Activated CD8-positive, alpha-beta memory T cell treated with anti-CD3 and anti-CD28 coated beads, Interleukin-2, amount 10 ng/mL, durations not matched to agents 7 days and 5 days (primary cell): ENCODE measurements at places on chromosomes 7 and 10. TPM values are rescaled to one million over a fixed set of nuclear protein-coding genes. Genes with fewer than 3 reads are reported as not detected.

DNA sequence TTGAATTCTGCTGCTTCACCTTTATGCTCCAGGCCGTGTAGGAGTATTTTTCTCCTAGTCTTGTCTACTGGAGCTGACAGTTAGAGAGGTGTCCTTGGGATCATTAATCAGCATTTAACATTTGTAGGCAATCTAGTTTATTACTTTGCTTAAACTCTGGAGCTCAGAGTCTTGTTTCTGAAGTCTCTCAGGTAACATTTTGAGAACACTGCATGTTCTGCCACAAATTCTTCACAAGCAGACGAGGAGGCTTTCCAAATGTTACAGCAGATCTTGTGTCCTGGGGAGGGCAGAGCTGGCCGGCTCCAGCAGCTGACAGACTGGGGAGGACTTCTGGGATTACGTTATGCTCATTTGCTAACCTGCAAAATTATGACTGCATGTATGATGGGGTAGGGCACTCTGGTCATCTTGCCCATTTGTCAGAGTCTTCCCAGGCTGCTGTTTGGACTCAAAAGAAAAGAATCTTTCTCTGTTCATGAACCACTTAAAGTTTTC, 50.5 kb downstream of the GALNT17 start:
- no peak for DNase-seq

DNA sequence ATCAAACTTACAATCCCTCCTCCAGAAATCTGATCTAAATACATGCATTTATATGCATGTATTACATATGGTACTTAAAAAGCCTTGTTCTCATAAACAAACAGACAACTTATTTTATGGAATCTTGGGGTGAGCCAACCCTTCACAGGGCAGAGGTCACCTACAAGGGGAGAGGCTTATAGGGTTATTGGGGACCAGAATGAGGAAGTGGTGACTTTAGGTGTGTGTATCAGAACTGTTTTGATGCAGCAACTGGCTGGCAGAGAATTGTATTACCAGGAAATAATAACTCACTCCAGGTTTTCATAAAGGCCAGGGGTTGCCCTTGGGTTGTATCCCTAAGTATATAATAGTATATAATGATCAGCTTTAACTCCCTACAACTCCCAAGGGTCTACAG, 91.1 kb downstream of the SVIL start:
- no peak for DNase-seq

The CYP3A4 gene
- total RNA-seq, result not detected

The SPAM1 gene
- total RNA-seq, result not detected

DNA sequence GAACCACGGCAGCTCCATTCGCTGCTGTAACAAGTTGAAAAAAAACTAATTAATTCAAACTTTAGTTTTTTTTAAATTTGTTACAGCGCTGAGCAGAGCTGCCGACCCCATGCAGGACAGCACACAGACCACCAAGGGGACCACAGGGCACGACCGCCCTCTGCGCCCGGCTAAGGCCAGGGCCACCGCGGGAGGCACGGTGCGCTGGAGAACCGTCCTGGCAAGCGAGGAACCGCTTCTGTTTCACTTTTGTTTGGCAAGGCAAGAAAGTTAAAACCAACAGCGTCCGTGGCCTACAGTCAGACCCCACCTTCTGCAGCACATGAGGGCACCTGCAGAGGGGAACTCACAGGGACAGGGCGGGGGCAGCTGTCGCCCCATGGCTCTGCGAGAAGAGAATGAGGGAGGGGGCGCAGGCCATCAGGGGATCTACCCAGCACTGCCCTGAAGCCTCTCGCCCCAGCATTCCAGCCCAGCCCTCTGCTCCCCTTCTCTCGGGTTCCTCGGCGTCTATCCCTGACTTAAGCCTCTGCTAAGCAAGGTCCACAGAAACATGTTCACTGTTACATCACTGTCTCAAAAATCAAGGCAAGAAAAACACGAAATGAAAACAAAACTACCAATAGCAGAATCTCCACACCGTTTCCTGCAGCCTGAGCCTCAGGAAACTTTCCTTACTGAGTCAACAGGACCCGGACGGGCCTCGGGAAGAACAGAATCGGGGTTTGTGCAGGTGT, 204.4 kb downstream of the DIP2C start:
- DNase-seq, result peak; percentile 61

The ZNF282 gene
- 49.7 TPM for total RNA-seq

DNA sequence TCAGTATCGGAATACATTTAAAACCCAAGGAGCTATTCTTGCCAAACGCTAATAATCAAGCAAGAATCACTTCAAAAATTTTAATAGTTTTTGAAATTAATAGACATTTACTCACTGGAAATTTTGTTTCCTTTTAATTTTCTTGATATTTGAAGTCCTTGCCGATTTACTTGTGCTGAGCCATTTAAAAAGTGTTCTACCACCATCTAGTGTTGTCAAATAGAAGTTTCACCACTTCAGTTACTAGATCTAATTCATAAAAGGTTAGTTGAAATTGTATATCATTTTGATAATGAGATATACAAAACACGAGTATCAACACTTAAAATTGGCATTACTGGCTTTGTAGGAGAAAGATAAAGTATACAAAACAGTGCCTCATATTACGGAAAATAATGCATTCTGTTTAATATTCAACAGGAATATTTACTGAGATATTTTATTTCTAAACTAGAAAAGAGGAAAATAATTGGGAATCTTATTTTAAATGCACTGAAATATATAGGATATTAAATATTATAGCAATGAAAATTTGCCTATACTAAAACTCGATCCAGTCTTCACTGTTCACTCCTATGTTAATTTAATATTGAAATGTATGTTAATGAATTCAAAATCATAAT, 664.8 kb upstream of the SEMA3D start:
- DNase-seq, result no peak

- DNase-seq, result no peak
Observed at GRCh38 chr10:69869291-69869961, 67.7 kb downstream of the COL13A1 start.

DNA sequence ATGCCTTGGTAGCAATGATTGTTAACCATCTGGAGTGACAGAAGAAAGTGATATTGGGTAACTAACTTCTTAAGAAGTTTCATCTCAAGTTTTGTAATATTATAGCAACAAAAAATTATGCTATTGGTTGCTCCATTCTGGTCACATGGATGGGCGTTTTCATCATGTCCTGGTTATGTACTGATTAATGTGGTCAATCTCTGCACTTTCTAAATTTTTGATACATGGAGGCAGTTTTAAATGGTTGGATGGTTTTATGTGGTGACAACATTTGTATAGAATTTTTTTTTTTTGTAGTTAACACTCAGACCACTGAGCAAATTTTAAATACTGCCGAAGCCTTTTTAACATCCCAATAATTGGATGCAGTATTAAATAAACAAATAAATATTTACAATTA, 55.2 kb upstream of the CCAR1 start:
- no peak for DNase-seq

The TUBB8 gene
- not detected for total RNA-seq

- DNase-seq, result no peak
Observed at GRCh38 chr10:5601826-5602495, 64.4 kb downstream of the ASB13 start.

GRCh38 chr7:121385800-121386179, 10.3 kb downstream of the FAM3C start:
- no peak for DNase-seq

The TMEM184A gene
- total RNA-seq, result not detected

The ZNF804B gene
- total RNA-seq, result not detected

DNA sequence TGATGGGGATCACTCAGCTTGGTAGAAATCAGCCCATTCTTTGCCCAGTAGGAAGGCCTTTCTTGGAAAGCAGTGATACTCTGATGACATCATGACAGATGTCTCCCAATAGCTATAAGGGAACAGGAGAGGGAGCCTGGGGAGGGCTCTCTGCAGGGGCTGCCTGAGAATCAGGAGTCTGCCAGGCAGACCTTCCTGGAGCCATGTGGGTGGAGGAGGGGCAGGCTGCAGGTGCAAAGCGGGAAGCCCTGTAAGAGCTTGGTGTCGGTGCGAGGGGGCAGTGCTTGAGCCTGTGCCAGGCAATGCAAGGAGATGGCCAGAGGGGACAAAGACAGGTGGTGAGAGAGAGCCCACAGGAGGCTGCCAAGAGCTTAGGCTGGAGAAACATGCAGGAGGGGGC, 5.0 kb upstream of the TNS3 start:
- no peak for DNase-seq

GRCh38 chr7:138608275-138608674, 92.9 kb downstream of the SVOPL start:
- DNase-seq, result peak; percentile 46

The AKR1C4 gene
- total RNA-seq, result not detected

The GRM3 gene
- total RNA-seq, result not detected

DNA sequence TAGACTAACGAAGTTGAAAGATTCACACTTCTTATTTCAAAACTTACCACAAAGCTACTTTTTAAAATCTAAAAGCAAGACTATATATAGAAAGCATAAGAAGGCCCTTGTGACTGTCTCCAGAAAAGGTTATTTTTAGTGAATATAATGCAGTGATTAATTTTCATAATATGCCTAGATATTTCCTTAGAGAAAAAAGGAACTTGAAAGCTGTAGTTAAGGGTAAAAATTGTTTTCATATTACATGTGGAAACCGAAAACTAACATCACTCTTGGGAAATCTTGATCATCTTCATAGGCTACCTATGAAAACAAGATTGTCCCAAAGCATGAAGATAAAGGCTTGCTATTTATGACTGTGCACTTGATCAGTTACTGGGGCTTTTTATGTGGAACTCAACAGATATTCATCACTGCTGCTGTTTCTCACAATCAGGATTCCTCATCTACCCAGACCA, 223.2 kb downstream of the SH2D4B start:
- no peak for DNase-seq

- DNase-seq, result peak; percentile 69
Observed at GRCh38 chr10:86411281-86411841, 44.8 kb upstream of the GRID1 start.

The DKK1 gene
- total RNA-seq, result not detected

DNA sequence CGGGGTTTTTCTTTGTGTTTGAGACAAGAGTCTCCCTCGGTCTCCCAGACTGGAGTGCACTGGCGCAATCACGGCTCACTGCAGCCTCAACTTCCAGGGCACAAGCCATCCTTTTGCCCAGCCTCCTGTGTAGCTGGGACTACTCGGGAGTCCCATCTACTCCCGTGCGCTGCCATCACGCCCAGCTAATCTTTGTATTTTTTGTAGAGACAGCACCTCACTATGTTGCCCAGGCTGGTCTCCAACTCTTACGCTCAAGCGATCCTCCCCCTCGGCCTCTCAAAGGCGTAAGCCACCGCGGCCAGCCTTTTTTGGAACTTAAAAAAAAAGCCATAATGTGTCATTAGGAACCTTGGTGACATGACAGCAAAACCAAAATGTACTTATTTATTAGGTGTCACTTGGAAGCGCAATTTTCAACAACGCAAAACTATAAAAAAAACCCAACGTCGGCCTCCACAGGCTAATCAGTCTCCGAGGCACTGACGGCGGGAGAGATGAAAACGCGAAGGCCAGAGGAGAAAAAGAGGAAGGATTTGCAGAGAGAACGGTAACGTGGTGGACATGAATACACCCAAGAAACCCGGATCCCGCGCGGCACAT, 911 bp upstream of the HNRNPH3 start:
- DNase-seq, result no peak

GRCh38 chr7:116328161-116328560, 117.8 kb downstream of the TES start:
- no peak for DNase-seq

- no peak for DNase-seq
Observed at GRCh38 chr7:7103343-7104313, 78.7 kb upstream of the C1GALT1 start.

GRCh38 chr10:70923696-70924095, 35.3 kb upstream of the PCBD1 start:
- no peak for DNase-seq

DNA sequence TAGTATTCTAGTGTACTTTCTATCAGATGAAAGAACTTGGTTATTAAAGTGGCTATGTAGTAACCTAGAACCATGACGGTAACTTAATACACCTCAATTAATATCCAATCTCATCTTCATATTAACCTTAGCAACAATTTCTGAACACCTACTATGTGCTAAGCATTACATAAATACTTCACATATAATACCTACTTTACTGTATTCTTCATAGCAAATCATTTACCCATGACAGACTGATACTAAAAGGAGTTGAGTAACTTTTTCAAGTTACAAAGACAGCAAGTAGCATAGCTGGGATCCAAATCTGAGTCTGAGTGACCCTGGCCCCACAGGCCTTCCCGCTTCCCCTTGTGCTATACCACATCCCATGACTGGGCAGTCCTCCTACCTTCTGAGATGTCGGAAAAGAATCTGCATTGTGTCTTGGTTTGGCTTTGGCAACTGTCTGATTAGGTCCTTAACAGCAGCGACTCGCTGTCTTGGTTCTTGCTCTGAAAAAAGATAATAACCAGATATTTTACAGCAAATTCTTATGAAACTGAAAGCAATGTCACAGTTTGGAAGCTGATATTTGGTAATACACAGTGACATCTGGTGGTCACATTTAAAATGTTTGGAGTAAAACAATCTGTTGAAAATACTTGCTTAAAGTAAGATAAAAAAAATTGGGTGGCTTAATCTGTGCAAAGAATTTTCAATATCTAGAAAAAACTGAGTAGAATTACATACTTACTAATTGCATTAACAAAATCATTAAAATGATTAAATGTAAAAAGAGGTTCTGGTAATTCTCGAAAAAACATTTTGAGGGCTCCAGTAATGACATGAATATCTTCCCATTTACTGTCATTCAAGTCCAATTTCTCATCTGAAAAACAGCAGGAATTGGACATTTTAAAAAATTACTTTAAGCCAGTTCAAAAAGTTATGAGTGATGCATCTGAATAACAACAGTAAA, 120.1 kb downstream of the ARHGAP12 start:
- DNase-seq, result peak; percentile 49

DNA sequence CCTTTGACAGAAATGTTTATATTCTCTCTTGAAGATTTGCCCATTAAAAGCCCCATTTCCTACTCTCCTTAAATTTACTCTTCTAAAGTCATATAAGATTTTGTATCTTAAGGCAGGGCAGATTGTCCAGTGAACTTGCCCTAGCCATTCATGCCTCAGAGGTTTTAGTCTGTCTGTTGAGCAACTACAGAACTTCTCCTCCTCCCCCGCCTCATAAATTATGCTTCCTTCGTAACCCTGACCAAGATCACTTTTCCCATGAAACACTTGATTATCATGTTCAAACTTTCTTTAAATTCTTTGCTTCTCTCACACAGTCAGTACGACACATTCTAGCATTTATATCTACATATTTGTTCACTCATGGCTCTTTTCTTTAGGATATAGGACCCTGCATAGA, 621.3 kb downstream of the ANKRD7 start:
- DNase-seq, result no peak

GRCh38 chr7:33250421-33250871, 121.1 kb downstream of the BBS9 start:
- DNase-seq, result no peak
